Breast epithelium (tissue), 4 donors: ENCODE measurements at places on chromosomes 11 and 22.

- no peak for DNase-seq
Measured at GRCh38 chr11:3932698-3933097, 77.2 kb downstream of the STIM1 start.

GRCh38 chr11:70517988-70518907, 119.9 kb downstream of the CTTN start:
- DNase-seq = no peak

GRCh38 chr11:134471087-134471715, 59.2 kb upstream of the B3GAT1 start:
- DNase-seq = no peak

DNA sequence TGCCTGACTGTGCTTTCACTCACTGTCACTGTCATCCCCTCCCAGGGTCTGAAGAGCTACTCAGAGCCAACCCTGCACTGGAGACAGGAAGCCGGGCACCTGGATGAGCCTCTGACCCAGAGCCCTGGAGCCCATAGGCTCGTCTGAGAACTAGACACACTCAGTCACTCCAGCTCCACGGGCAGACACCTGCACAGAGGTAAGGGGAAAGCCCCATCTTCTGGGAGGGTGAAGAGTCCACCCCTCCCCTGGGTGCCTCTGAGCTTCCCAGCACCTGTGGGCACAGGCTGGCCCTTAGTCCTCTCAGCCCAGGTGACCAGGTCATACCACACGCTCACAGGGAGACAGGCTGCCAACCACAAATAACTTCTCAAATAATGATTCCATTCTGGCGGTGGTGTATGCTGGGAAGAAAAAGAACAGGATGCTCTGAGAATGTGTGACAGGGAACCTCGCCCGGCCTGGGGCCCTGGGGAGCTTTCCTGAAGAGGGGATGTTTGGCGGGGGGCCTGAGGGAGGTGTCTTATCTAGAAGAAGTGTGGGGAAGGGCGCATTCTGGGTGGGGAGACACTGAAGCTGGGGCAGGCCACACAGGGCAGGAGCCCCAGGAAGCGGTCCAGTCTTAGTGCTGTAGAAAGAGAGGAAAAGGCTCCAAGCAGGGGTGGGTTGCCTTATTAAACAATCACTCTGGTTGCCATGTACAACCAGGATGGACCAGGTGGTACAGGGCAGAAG, 5.3 kb downstream of the CCDC157 start:
- no peak for DNase-seq

GRCh38 chr11:88250566-88251242, 75.5 kb upstream of the RAB38 start:
- DNase-seq = no peak

- no peak for DNase-seq
Measured at GRCh38 chr11:36328966-36329673, 33.0 kb downstream of the PRR5L start.

DNA sequence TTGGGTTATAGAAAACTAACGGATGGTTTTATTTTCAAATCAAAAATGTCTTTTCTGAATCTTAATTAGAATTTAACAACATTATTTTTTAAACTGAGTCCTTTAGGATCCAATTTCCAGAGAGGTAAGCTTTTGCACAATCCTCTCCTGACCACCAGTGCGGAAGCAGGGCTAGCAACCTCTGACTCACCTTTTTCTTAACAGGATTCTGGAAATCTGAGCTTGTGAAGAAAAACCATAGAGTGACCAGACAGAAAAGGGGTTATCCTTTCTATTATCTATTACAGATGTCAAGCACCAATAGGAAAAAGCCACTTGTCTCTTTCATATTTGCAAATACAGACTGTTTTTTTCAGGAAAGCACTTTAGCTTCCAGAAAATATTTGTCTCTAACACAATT, 25.3 kb downstream of the ALG9 start:
- DNase-seq = no peak

DNA sequence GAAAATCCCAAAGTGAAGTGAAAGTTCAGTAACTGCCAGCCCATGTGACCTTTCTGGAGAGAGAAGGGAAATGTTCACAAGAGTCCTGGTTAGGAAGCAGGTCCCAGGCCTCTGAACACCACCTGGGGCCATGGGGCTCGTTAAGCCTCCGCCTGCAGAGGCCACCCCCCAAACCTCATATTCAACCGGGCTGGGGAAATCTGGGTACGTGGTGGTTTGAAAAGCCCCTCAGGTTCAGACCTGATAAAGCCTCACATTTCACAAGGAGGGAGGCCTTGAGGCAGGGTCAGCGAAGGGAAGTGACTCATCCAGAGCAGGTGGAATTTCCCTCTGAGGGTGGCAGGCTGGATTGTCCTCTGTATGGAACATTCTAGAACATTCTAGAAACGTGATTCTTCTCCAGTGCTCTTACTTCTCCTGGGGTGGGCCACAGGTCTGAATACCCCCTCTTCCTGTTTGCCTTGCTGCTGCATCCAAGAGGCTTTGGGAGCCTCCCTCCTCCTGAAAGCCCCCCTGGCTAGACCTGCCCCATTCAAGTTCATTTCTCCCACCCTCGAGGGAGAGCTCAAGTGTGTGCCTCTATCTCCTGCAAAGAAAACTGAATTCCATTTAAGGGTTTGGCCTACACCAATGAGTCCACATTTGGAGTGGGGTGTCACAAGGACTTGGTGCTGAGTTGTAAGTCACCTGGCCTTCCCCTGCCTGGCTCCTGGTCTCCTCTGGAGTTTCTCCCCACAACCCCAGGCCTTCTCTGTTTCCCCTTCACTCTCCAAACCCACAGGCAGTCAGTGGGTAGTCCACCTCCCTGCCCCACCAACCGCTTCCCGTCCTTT, 6.3 kb downstream of the FXYD2 start:
- no peak for DNase-seq

GRCh38 chr11:66476841-66477251, 3.4 kb upstream of the DPP3 start:
- DNase-seq = no peak

GRCh38 chr11:2483426-2483825, 38.6 kb downstream of the KCNQ1 start:
- DNase-seq = no peak

- no peak for DNase-seq
Measured at GRCh38 chr11:3155216-3155615, 9.9 kb downstream of the OSBPL5 start.

DNA sequence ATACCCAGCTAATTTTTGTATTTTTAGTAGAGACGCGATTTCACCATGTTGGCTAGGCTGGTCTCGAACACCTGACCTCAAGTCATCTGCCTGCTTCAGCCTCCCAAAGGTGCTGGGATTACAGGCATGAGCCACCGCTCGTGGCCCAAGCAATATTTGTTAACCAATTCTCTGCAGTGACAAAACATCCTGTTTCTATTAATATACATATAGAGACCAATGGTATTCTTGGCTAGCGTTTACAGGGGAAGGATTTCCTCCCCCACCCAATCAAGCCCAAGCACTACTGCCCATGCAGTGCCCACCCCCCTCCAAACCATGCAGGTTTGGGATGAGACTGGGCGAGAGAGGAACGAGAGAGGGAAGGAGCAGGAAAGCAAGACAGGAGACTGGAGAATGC, 53.1 kb downstream of the APOL3 start:
- no peak for DNase-seq
